ENCODE measurements at places on chromosomes 4 and X.

- DNase-seq = no peak
Measured at GRCh38 chrX:103012945-103013344, 51.0 kb downstream of the BEX1 start.

GRCh38 chr4:93776386-93777080 is 52.0 kb upstream of the ATOH1 start:
- peak; percentile 59 for DNase-seq

DNA sequence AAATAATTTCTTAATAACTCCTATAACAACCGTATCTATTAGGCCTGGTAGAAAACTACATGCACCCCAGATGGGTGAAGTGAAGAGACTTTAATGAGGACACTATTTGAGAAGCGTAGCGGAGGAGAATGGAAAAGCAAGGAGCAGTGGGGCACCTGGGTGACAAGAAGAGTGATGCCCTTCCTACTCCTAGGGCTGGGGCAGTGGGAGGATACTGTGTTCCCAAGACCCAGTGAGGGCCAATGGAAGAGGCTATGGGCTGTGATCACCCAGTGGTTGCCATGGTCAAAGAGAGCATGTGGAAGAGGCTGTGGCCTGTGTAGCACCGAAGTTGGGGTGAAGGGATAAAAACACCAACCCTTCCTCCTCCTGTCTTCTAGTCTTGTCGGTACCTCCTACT is 86.5 kb upstream of the SHISA3 start:
- DNase-seq = no peak

DNA sequence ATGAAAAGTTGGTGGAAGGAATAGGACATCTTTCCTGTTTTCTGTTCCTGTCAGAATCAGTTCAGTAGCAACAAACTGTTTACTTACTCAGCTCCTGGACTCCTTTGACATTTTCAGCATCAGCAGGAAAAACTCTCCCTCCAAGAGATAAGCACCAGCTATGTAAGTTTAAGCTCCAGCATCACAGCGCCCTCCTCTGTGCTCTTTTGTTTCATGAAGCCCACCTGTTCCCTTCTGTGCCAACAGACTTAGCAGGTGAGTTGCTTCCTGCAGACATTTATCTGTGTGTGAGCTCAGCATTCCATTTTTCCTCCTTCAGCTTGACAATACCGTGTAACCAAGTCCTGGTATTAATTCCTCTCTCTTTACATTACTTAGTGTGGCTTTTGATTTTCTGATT is 644.1 kb upstream of the AGA start:
- no peak for DNase-seq

- peak; percentile 11 for DNase-seq
Measured at GRCh38 chrX:8848441-8848840, 47.3 kb upstream of the FAM9A start.

- DNase-seq = no peak
Measured at GRCh38 chrX:37302569-37302968, 46.6 kb upstream of the PRRG1 start.

GRCh38 chr4:163866728-163867315 is 372.3 kb downstream of the TMA16 start:
- DNase-seq = peak; percentile 57

- DNase-seq = no peak
Measured at GRCh38 chrX:38606821-38607220, 45.5 kb downstream of the TSPAN7 start.

- DNase-seq = no peak
Measured at GRCh38 chrX:46686003-46686645, 72.8 kb downstream of the SLC9A7 start.

DNA sequence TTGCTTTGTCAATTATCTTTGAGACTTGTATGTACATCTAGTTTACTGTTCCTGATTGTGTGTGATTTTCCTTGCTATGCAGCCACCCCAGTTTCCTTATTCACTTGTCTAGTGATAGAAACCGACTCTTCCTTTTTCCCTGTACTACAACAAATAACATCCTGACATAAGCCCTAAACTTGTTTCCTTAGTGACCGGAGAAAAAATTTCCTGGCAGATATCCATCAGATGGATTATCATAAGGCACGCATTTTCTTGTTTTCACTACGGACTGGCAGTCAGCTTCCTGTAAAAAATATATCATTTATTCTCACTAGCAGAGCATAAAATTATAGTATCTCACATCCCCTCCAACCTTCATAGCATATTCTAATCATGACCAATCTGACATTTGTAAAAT is 410.7 kb downstream of the CENPC start:
- no peak for DNase-seq

GRCh38 chrX:120813982-120814381 is 61.7 kb downstream of the CT47B1 start:
- DNase-seq = no peak

- peak; percentile 14 for DNase-seq
Measured at GRCh38 chrX:113929004-113929403, 654.9 kb upstream of the HTR2C start.

- DNase-seq = no peak
Measured at GRCh38 chr4:1403177-1403583, 3.1 kb downstream of the NKX1-1 start.

GRCh38 chr4:58111818-58112217 is 1001.6 kb upstream of the IGFBP7 start:
- no peak for DNase-seq

DNA sequence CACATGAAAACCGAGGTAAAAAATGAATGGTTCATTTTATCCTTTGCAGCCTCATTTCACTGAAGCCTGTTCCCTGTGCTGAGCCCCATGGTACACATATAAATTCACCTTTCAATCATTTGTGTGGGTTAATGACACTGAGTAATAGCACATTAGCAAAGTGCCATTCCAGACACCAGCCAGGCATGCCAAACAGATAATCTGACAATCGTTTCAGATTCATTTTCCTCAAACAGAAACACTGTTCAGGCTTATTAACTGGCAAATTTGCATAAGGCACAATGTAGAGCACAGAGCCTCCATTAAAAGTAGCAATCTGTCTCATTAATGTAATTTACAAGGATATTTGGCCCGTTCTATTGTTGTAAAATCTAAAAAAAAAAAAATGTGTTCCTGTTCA is 76.2 kb downstream of the UNC5C start:
- DNase-seq = no peak

DNA sequence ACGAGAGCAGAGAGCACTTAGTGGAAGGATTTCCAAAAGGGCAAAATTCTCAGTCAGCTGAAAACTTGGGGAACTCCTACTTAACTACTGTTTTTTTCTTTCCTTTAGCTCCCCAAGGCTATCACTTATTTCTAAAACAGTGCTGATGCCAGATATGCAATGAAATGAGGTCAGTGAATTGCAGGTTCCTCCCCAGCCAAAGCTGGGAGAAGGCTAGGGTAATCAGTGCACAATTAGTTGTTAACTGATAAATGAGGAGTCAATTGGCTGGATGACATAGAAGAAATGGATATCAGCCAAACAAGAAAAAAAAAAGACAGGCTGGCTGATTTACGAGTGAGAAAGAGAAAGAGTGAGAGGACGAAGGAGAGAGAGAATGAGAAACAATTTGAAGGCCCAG is 195.6 kb downstream of the GPC3 start:
- no peak for DNase-seq

GRCh38 chrX:9576059-9576458 is 111.2 kb downstream of the TBL1X start:
- DNase-seq = no peak

DNA sequence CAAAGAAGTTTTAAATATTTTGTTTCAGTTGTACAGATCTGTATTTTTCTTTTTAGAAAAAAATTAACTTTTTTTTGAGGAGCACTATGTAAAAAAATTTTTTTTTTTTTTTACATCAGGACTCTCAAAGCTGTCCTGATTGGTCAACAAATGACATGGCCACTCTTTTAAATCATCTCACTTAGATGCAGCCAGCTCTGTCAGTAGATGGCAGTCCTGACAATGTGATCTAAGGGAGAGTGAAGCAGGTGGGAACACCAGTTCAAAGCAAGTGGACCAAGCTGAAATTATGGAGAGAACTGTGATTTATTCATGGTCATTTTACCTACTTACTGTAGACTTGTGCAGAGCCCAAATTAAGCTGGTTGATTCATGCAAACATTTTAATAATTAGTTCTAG is 174.7 kb upstream of the GPRIN3 start:
- no peak for DNase-seq

- no peak for DNase-seq
Measured at GRCh38 chr4:54384563-54384962, 155.5 kb downstream of the PDGFRA start.

GRCh38 chr4:105895583-105896460 is 551 bp downstream of the NPNT start:
- DNase-seq = no peak

Measured in HS-5 (cell line).